ENCODE measurements at places on chromosomes 1 and 21. TPM values are rescaled to one million over a fixed set of nuclear protein-coding genes. Genes with fewer than 3 reads are reported as not detected.

DNA sequence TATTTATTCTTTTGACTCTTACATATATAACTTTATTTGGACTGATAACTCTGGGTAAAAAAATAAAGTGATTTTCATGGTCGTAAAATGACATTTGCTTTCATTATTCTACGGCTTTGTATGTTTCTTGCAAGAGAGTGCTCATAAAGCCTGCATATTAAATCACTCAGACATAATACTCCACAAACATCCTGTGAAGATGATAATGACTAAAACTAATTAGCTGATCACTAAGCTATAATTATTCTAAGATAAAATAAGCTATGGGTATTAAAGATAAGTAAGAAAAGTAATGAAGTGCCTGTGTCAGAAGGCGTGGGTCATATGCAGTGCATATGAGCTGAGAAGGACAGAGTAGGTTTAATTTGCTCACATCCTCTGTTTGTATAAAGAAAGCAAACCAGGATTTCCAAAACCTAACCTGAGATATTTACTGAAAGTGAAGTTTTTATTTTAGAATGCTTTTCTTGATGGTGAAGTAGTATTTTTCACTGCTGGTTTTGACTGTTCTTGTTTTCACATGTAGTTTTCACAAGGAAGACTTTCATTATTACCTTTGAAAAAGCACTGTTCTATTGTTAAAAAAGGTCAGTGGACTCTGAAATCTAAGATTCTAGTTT is 278.8 kb downstream of the AMY1C start:
- no peak for DNase-seq

DNA sequence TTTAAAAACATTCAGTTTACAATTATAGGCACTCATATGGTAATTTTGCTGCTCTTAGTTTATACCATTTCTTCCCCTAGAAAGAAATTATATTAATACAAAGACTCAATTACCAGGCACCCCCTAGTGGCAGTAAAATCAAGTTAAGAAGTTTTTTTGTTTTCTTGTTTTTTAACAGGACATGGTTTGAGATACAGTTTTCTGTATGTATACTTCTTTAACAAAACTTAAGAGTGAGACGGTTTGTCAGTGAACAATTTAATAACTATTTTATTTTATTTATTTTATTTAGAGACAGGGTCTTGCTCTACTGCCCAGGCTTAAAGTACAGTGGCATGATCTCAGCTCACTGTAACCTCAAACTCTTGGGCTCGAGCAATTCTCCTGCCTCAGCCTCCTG is 224.6 kb downstream of the FAF1 start:
- DNase-seq, result peak; percentile 10

DNA sequence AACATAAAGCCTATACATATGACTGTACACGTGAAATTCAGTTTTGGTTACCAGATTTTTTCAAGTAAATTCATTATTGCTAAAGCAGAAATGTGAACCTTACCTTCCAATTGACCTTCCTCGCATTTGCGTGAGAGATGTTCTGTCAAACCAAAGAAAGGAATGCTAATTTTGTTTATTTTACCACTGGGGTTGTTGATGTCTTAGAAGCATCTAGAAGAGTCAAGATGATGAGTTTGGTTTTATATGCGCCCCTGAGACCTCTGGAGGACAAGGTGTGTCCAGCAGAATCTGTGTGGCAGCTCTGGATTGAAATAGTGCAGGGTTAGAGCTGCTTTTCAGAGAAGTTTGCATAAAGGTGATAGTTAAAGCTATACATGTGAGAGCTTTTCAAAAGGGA is 48.4 kb downstream of the ZBTB40 start:
- DNase-seq, result no peak

DNA sequence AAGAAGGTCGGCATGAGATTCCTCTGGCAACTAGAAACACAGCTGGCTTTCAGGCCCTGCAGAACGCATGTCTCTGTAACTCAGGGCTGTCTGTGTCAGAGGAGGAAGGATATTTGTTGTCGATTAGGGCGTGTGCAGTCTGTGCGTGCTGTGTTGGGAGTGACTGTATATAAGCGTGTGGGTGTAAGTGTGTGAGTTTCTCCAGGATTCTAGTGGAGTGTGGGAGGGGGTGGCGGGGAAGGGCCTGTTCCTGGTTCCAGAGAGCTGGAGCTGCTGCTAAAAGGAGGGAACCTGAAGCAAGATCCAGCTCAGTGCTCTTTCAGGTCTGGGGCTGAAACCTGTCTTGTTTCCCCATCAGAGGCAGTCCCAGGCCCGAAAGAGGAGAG is 74.3 kb downstream of the SLC16A1 start:
- DNase-seq, result peak; percentile 85

GRCh38 chr1:56719171-56719570 is 74.1 kb downstream of the PRKAA2 start:
- DNase-seq, result peak; percentile 17

- no peak for DNase-seq
Measured at GRCh38 chr1:51930329-51930728, 51.8 kb upstream of the NRDC start.

DNA sequence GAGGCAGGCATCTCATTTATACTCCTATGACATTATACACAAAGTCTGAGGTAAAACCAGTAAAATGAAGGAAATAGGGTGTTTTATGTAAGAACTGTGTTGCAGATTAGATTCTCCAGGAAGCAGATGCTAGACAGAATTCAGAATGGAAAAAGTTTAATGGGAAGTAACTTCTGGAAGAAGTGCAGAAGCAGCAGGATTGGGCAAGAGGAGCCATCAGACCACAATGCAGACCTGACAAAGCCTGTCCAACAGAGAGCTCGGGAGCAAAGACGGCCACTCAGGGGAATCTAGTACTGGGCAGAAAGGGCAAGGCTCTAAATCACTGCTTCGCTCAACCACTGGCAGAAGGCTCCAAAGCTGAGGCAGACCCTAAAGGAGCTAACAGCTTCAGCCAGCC is 33.7 kb downstream of the FBXO42 start:
- peak; percentile 87 for DNase-seq

- DNase-seq, result no peak
Measured at GRCh38 chr1:158008630-158009029, 15.2 kb downstream of the KIRREL1 start.

- DNase-seq, result no peak
Measured at GRCh38 chr21:45607021-45607908, 36.3 kb upstream of the PCBP3 start.

DNA sequence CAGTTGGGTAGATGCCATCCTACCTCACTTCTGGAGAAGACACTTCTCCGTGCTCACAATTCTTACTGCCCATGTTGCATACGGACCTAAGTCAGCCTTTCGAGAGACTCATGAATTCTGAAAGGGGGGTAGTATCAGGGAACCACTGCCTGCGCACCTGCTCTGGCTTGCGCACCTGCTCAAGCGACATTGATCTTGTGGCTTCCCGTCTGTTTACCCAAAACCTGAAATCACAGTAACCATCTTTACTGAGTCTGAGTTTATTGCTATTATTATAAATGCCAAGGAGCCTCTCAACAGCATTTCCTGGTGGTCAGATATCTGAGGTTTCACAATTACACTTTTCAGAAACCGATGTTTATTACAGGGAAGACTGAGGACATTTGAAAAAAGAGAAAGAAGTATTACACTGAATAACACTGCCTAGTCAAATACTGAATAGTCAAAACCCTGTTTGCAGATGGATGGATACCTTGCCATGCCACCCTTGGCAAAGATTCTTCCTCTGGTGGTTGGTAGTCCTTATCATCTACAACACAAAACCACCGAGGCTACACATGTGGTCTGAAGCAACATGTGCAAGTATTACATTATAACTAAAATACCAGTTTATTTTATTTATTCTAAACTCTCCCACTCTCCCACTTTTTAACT is 208.7 kb downstream of the SIPA1L2 start:
- no peak for DNase-seq

GRCh38 chr1:183869664-183870063 is 64.7 kb downstream of the RGL1 start:
- DNase-seq, result no peak

GRCh38 chr1:38745476-38746401 is 113.8 kb downstream of the RRAGC start:
- no peak for DNase-seq

DNA sequence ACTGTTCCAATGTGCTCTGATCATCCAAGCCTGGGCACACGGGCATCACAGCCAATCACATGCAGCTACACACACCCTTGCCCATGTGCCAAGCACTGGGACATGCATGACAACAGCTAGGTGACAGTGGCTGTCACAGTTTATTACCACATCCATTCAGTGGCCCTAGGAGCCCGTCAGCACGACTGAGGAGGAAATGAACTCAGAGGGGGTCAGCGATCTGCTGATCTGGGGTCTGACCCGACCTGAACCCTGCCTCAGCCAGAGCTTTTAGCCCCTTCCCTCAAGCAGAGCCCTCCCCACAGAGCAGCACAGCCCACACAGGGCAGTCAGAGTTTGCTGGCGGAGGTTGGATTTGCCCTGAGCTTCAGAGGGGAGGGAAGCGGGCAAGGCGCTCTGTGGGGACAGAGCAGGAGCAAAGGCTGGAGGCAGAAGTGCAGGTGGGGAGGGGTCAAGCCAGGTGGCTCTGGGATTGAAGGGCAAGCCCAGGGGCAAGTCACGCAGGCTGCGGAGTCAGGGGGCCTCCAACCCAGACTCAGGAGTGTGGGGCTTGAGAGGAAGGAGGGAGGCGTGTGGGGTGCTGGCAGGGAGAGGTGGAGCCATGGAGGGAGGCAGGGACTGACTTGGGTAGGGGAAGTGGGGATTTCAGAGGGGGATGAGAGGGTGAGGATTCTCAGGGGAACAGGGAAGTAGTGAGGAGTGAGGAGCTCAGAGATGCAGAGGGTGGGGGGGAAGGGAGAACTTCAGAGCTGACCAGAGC is 10.4 kb downstream of the SH3BGRL3 start:
- no peak for DNase-seq

- DNase-seq, result peak; percentile 92
Measured at GRCh38 chr1:54287176-54287650, 87.2 kb downstream of the MRPL37 start.

DNA sequence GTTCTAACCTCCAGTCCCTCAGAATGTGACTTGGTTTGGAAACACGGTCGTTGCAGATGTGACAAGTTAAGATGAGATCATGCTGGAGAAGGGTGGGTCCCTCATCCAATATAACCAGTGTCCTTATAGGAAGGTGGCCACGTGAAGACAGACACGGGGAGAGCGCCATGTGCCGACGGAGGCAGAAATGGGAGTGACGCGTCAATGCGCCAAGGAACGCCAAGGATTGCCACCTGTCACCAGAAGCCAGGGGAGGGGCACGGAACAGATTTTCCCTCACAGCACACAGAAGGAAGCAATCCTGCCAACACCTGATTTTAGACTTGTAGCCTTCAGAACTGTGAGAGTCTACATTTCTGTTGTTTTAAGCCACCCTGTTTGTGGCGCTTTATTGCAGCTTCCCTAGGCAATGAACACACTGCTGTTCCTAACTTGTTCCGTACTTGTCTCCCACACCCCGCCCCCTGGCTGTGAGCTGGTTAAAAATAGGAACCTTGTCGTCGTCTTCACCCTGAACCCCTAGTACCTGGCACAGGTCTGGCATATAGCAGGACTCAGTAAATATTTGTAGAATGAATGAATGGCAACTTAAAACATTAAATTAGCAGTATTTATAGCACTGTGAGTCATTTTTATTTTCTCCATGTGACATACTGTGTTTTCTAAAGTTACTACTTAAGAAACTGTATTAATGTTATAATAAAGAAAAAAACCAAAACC is 14.2 kb downstream of the RIMS3 start:
- no peak for DNase-seq

GRCh38 chr1:168799927-168800605 is 71.1 kb upstream of the DPT start:
- no peak for DNase-seq

DNA sequence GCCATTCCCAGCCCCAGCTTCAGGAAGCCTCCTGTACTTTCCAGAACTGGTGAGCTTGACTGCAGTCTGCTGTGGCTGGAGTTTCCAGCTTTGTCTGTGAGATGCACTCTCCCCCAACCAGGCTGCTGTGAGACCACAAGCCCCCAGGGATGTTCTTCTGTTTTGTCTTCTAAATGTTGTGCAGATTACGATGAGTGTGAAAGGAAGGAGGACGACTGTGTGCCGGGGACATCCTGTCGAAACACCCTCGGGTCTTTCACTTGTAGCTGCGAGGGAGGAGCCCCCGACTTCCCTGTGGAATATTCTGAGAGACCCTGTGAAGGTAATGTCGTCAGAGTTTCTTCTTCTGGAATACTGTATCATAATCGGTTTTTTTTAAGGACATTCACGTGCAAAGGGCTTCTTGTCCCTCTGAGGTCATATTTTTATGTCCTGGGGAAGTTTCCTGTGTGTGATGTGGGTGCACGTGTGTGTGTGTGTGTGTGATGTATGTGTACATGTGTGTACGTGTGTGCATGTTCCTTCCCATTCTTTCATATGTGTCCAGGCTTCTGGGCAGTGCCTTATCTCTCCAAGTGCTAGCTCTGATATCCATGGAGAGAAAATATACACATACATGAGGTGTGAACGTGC is 49.9 kb downstream of the UMODL1 start:
- DNase-seq, result no peak

GRCh38 chr1:151934048-151934493 is 24.8 kb upstream of the THEM4 start:
- peak; percentile 82 for DNase-seq

DNA sequence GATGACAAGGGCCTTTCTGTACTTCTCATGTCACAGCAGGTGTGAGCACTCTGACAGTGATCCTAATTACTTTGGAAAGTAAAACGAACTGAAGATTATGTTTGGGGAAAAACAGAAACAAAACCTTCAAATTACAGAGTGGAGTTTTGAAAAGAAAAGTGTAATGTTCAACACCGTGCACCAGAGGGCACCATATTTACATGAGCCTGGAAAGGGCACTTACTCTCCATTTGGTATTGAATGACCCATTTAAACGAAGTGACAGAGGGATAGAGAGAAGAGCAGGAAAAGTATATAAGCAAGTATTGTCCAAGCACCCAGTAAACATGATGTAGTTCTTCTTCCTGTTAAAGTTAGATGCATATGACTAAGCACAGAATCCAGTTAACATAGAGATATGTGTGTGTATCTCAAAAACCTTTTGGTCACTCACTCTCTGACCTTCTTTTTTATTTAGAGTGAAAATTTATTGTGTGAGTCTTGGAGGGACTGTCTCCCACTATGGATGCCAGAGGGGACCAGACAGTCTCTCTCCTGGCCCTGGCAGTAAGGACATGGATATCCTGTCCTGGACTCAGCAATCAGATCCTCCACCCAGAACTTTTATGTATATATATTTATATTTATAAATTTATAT is 3.8 kb upstream of the RGSL1 start:
- peak; percentile 25 for DNase-seq

DNA sequence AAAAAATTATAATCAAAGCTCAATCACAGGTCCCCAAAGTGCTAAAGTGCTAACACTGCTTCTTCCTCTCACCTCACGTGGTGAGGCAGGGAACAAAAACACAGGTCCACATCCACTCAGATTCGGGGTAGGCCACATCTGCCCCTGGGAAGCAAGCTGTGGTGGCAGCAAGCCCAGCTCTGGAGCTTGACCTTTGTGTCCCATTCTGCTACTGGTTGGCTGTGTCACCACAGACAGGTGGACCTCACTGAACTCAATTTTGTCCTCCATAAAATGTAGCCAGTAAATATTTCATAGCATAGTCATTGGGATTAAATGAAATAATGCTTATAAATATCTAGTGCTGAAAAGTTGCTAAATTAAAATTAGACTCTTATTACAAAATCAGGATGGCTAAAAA is 8.5 kb downstream of the AZIN2 start:
- DNase-seq, result no peak

Gene FALEC
- not detected for total RNA-seq

Gene CYYR1
- 16.9 TPM for total RNA-seq

Gene PRDM15
- 4.3 TPM for total RNA-seq

Gene RPRD2
- total RNA-seq, result 11.1 TPM

Gene FAM43B
- total RNA-seq, result 0.48 TPM

Gene CASQ2
- total RNA-seq, result 38.5 TPM

Gene GSTM5
- total RNA-seq, result 12.0 TPM

Gene CAPZA1
- 156 TPM for total RNA-seq

Data from umbilical cord (tissue), 2 donors.